ENCODE measurements at places on chromosomes 6 and 20.

GRCh38 chr20:59633656-59634251 is 29.4 kb downstream of the PHACTR3 start:
- no peak for DNase-seq

DNA sequence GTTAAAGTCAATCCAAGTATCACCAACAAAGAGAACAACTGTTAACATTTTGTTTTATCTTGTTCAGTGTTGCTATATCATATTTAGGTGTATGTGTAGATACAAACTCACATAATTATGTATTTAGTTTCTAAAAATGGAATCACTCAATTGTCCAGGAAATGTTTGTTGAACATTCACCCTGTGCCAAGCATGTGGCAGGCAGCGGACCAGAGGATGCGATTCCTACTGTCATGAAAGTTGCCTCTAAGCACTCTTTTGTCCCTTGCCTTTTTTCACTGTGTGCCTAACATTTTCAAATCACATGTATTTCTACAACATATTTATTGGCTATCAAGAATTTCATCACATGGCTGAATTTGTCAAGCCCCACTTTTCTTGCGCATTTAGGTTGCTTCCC is 16.9 kb upstream of the TGM2 start:
- no peak for DNase-seq

DNA sequence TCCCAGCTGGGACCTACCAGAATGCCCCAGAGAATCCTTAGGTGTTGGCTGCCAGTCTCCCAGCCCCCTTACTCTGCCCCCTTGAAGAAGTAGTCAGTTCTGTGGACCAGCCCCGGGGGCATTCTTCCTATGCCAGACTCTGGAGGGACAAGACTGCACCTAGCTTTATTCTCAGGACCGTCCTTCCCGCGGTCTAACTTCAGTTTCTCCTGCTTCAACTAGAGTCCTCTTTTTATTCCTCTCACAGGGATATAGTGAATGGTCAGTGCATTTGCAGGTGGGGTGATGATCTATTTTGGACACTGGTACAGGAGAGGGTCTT is 35.9 kb upstream of the MDFI start:
- DNase-seq, result no peak

DNA sequence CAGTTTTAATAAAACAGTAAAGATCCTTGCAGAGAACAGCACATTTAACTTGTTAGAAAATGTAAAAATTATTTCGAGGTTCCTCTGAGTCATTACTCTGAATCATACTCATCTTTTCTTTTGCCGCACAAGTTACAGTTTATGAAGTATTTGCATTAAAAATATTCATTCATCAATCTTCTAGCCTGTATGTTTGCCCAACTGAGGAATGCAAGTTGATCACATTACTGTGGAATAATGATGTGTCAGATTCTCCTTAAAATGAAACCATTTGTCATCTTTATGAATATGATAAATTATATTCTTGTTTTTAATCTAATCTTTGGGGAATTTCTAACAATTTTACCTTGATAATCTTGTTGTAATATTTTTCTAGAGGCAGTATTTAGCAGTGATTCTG is 340.4 kb upstream of the OPRM1 start:
- no peak for DNase-seq

GRCh38 chr6:141460743-141461484 is 671.8 kb upstream of the GJE1 start:
- DNase-seq, result no peak

Data from left renal pelvis (tissue), 4 donors.